NCI-H1930 (cell line): ENCODE measurements at places on chromosomes 3 and 15.

DNA sequence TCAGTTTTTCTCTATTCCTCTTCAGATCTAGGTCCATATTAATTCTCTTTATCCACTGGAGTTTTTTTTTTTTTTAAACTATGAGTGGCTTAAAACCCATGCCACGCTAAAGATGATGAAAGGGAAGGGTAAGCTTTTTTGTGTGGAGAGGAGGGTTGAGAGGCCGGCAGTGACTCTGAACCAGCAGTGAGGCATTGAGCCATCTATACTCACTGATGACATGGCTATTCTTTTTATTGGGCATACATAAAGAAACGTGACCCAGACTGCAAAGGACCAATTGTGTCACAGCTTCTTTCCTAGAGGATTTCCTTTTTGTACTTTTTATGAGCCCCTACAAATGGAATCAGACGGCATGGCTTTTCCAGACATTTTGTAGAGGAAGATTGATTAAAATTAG lies 662.2 kb downstream of the AGBL1 start:
- no peak for DNase-seq

DNA sequence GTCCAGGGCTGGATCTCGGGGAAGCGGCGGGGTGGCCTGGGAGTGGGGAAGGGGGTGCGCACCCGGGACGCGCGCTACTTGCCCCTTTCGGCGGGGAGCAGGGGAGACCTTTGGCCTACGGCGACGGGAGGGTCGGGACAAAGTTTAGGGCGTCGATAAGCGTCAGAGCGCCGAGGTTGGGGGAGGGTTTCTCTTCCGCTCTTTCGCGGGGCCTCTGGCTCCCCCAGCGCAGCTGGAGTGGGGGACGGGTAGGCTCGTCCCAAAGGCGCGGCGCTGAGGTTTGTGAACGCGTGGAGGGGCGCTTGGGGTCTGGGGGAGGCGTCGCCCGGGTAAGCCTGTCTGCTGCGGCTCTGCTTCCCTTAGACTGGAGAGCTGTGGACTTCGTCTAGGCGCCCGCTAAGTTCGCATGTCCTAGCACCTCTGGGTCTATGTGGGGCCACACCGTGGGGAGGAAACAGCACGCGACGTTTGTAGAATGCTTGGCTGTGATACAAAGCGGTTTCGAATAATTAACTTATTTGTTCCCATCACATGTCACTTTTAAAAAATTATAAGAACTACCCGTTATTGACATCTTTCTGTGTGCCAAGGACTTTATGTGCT lies 527 bp downstream of the B2M start:
- DNase-seq = no peak

DNA sequence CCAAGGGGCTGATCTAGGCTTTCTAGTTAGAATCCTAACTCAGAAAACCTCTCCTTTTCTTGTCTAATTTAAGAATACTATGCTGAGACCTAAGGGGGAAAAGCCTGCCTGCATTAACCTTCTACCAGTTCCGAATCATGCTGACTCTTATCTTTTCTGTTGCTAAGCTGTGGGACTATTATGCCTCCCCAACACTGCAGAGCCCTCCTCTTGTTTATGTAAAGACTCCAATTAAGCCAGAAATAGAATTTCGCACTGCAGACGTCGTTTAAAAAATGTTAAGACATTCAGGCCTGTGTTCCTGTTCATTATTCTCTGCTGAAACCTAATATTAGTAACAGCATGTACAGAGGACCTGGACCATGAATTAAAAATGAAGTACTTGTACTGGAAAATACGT lies 310.6 kb upstream of the ATP11B start:
- no peak for DNase-seq

DNA sequence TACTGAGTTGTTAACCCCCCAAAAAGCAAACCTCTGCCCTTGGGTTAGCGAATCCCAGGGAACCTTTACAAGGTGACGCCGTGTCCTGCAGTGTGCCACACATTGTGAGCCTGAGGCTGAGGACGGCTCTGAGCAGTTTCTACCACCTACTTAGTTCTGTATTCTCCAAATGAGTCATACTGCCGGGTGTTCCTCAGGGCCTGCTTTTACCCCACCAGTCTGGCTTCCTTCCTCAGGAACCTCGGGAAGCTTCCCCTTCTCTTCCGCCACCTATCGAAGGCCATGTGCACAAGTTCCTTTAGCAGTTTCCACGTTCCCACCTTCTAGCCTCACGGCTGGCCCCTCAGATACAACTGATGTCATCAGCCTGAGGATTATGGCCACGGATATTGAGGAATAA lies 384.0 kb upstream of the TPM1 start:
- DNase-seq = no peak

DNA sequence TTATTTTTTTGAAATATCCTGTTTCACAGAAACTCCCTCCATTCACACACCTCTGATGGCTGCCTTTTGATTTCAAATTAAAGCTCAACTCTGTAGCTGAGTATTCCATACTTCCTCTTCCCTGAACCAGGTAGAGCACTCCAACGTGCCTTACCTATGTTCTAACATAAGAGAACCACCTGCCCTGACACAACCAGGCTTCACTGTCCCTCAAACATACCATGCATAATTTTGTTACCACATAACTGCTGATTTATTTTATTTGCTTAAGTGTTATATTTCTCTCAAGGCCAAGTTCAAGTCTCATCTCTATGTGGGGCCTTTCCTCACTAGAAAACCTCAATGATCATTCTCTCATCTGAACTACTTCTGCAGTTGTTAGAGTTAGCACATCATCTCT lies 209.7 kb downstream of the P3H2 start:
- DNase-seq = no peak

DNA sequence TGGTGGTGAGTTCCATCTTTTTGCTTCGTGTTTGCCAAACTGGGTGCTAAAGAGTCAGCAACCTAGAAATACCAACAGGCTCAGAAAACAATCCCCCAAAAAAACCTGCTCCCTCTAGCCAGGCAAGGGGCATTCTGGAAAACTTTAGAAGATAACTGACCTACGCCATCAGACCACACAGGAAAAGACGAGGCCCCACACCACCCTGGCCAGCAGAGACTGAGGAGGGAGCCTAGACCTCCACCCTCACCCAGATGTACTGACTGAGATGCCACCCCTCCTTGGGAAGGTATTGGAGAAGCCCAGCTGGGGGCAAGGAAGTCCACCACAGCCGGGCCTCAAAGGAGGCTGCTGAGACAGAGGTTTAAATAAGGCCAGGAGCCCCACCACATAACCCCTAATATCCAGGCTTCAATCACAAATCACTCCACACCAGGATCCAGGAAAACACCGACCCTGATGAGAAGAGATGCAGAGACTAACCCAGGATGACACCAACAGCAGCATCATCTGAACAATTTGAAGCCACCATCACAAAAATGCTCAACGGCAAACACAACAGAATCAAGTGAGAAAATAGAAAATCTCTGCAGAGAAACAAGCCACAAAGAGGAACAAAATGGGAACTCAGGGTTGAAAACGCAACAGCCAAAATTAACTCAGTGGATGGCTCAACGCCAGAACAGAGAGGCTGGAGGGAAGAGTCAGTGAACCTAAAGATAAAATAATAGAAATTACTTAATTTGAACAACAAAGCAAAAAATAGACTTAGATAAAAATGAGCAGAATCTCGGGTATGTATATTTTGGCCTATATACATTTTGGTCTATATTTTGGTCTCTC lies 61.0 kb downstream of the TPRA1 start:
- no peak for DNase-seq

- no peak for DNase-seq
Measured at GRCh38 chr3:155972885-155973584, 102.6 kb downstream of the GMPS start.

- no peak for DNase-seq
Measured at GRCh38 chr3:4981665-4982494, 2.6 kb downstream of the BHLHE40 start.

DNA sequence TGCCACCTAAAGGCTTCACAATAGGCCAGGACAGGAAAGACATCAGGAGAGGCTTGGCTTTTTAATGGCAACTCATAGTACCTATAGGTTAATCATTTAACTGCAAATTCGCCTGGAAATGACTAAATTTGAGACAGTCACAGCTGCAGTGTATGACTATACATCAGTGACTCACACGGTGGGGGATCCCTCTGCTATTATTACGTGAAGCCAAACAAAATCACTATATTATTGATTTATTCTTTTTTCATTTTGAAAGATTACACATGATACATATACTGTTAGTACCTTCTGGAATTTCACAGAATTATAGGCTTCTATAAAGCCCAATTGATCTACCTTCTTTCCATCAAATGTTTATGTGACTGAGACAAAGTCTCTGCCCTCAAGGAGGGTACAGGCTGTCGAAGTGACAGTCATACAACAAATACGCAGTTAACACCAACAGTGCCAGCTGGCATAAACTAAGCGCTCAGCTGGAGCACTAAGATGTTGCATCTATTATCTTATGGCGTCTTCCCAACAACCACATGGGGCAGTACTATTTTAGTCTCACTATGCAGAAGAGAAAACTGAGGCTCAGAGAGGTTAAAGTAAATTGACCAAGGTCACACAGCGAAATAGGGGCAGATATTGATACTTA lies 82.0 kb upstream of the LMOD3 start:
- no peak for DNase-seq

DNA sequence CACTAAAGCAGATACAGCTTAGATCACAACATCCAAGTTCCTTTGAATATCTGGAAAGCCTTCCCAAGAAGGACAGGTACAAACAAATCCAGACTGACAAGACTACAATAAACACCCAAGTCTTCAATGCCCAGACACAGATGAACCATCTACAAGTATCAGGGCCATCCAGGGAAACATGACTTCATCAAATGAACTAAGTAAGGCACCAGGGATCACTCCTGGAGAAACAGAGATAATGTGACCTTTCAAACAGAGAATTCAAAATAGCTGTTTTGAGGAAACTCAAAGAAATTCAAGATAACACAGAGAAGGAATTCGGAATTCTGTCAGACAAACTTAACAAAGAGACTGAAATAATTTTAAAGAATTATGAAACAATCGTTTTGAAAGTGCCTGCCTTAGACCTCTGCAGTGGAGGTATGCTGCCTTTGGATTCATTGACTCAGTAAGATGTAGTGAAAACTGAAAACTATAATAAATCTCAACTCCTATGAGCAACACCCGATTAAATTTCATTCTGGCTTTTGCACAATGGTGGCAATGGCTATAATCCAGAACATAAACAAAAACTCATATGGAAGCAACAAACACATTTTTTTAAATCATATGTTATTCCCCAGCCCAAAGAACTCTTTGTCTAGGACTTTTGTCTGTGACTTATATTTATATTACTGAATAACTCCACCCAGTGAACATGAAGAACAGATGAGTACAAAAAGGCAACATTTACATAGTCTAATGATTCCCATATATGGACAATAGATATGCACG lies 12.6 kb upstream of the COL8A1 start:
- DNase-seq = no peak

DNA sequence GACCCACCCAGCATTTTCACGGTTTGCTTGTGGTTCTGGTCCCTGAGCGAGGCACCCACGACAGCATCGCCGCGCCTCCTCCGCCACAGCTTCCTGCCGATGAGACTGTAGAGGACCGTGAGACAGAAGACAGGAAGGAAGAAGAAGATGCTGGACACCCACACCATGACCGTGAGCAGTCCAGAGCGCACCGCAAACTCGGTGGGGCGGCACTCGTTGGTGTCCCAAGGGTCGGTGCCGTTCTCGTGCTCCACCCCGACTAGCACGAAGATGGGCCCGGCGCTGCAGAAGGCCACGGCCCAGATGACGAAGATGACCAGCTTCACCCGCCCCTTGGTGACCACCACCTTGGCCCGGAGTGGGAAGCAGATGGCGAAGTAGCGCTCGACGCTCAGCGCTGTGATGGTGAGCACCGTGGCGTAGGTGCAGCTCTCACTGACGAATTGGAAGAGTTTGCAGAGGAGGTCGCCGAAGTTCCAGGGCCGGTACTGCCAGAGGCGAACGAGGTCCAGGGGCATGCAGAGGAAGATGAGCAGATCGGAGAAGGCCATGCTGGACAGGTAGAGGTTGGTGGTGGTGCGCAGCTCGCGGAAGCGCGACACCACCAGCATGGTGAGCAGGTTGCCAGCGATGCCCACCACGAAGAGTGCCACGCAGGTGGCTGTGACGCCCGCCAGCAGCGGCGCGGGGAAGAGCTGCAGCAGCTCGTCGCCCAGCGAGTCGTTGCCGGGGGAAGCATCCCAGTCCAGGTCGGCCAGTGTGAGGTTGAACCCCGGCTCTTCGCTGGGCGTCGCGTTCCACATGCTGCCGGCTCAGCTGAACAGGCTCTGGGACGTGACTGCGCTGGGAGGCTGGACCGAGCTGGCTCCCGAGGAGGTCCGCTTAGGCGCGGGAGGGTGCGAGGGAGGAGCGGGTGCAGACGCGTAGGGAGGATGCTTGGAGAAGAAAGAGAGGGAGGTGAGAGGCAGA lies at the start of gene GHSR:
GHSR (minus strand) TSS at position 846 of the 969 bp plus-strand sequence; CDS start at position 803, 43 bp downstream.
- DNase-seq = no peak

GRCh38 chr3:45595364-45596195 lies 1.0 kb downstream of the LIMD1 start:
- DNase-seq = no peak

DNA sequence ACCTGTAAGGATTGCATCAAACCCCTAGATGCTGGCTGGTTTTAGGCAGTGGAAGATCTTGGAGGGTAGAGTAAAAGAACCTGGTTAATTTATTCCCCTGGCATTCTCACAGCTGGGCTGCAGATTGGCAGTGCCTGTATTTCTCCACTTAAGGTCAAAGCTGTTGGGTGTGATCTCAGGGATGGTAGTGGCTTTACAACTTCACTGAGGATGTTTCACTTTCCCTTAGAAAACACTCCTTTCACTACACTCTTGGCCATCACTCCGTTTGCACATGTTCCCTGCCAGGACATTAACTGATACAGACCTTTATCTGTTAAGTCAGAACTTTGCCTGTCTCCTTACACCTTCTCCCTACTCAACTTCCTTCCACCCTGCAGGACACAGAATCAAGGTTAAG lies 779.1 kb upstream of the SEMA6D start:
- DNase-seq = no peak

GRCh38 chr3:54761637-54762036 lies 166.2 kb downstream of the LRTM1 start:
- no peak for DNase-seq

GRCh38 chr3:73257186-73257585 lies 195.7 kb downstream of the EBLN2 start:
- no peak for DNase-seq

DNA sequence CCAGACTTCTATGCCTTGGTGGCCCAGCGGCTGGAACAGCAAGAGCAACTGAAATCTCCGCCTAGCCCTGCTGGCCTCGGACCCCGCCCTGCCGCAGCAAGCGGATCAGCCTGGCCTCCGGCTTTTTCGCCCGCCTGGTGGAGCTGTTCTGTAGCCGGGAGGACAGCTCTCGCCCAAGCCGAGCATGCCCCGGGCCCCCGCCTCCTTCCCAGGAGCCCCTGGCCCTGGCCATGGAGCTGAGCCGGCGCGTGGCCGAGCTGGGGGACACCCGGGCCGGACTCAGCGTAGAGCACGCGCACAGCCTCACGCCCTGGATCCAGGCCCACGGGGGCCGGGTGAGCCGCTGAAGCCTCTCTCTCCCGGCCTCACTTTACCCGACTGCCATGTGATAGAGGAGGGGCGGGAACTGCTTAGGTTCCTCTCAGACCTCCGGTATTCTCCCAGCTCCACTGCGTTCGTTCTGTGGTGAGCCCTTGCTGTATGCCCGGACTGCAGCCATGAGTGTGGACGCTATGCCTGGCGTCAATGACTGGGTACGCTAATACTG lies 24.1 kb upstream of the MRPL3 start:
- peak; percentile 59 for DNase-seq

- no peak for DNase-seq
Measured at GRCh38 chr3:127488141-127488672, 102.3 kb downstream of the TPRA1 start.
